CD4-positive, alpha-beta T cell (primary cell): ENCODE measurements at places on chromosomes 11 and 22. TPM values are rescaled to one million over a fixed set of nuclear protein-coding genes. Genes with fewer than 3 reads are reported as not detected.

DNA sequence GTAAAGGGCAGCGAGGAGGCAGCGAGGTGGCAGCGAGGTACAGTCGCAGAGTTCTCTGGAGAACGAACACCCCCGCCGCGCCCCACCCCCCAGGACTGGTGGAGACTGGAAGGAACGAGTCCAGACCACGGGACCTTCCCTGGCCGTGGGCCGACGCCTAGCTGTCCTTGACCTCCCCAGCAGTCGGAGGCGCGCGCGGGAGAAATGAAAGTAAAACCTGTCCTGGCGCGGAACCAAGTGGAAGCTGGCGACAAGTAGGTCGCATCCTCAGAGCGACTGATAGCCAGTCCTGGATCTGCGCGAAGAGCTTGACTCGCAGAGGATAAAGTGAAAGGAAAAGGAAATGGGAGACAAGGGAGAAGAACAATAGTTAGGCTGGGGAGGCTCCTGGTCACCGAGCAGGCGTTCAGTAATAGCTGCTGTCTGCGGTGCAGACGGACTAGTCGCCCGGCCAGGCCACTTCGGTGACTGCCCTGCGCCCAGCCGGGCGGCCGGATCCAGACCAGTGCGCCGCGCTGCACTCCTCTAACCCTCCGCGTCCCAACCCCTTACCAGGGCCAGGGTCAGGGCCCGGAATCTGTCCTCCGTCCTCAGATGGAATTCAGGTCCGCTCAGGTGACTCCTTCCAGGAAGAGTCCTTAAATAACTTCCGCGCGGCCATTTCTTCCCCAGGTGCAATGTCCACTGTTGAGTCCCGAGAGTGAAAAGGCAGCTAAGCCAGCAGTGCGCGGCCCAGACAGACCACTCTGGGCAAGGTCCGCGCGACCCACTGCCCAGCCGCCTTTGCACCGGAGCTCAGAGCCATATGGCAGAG is 1.9 kb upstream of the ADM start:
- DNase-seq, result peak; percentile 86

- no peak for DNase-seq
These were observed 110.7 kb downstream of the MICAL2 start for GRCh38 chr11:12221051-12221535.

- DNase-seq, result no peak
These were observed 99.5 kb downstream of the MICAL3 start for GRCh38 chr22:17924735-17925364.

- peak; percentile 4 for DNase-seq
These were observed 36.2 kb downstream of the MPPED1 start for GRCh38 chr22:43448048-43448447.

DNA sequence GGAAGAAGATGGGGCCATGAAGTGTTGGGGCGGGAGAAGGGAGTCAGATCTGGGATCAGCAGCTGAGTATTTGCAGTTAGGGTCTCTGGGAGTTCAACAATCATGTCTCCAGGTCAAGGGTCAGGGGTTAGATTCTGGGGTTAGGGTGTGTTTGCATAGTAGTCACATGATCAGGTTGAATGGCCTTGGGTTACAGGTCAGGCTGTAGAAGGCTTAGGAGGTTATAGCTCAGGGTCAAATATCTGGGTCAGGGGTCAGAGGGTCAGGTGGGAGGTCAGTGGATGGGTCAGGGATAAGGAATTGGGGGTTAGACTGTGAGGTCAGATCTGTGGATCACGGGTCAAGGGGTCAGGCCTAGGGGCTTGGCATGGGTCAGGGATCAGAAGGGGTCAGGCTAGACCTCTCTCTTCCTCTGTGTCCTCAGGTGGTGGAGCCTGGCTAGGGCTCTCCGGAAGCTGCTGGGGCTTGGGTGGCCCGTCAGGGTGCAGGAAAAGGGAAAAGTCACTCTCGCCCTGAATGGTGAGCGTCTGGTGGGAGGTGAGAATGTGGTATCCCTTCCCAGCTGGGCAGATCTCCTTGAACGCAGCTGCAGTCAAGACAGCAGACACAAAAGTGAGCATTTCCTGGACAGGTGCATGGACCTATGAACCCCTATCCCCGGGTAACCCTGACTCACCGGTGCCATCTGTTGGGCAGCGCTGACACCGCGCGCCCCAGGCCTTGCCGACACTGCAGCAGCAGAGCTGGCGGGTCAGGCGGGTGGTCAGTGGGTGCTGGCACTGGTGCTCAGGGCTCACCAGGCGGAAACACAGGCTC is 6.4 kb downstream of the LTBP3 start:
- DNase-seq, result peak; percentile 76

DNA sequence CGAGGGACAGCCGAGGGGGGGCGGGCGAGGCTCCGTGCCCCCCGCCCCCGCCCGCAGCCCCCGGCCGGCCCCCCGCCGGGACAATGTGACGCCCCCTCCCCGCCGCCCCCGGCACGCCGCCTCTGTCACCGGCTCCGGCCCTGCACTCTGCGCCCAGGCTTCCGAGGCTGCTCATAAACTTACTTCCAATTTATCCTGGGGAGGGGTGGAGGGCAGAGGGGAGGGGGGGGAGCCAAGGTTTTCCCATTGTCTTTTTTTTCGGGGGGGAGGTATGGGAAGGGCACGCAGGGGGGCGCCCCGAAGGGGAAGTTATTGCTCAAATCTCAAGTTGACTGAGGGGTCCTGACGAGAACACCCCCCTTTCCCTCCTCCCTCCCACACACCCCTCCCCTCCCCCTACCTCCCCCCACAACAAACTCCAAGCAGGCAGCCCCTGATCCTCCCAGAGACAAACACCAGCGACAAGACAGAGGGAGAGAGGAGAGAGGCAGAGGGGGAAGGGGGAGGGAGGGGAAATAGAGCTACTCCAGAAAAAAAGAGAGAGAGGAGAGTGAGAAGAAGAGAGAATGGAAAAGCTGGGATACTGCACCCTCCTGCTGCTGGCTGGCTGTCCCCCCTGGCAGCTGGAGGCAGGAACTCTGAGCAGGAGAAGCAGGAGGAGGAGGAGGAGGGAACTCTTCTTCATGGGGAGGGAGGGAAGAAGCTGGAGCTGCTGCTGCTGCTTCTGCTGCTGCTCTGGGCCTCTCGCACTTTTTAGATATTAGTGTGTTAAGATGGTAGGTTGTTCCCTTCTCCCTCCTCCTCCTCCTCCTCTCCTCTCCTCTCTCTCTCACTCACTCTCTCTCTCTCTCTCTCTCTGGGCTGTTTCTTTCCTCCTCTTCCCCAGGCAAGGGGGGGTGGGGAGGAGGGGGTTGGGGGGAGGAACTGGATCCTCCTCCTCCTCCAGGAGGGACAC is 631 bp downstream of the PHF21A start:
- peak; percentile 75 for DNase-seq

DNA sequence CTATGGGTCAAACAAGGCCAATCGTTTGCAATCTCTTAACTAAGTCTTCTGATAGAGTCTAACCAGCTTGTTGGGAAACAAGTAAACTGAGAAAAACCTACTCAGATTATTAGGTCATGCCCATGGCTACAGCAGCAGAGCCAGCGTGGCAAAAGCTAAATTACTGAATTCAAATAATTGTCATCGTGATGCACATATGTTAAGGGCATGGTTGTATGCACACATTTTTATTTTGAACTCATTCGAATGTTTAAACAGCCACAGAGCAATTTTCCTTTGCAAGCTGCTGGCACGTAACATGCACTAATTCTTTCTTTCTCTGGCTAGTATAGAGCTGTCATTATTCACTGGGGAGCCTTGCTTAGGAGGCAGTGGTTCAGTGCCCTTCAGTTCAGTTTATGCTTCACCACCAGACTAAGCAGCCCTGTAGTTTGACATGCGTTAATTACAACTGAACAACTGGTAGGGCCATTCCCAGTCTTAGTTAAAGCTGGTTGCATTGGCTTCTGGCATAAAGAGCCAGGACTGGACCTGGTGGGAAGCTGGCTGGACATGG is 396.4 kb downstream of the METTL15 start:
- no peak for DNase-seq

- no peak for DNase-seq
These were observed 95.7 kb upstream of the UBASH3B start for GRCh38 chr11:122559734-122560382.

GRCh38 chr11:60831501-60832079 is 10.3 kb upstream of the CCDC86 start:
- DNase-seq, result no peak

- DNase-seq, result no peak
These were observed at the start of gene RASD2 for GRCh38 chr22:35540595-35541253. TSS of gene RASD2 (plus strand) at chr22:35540831. CDS start at chr22:35546810, 5,979 bp downstream.

DNA sequence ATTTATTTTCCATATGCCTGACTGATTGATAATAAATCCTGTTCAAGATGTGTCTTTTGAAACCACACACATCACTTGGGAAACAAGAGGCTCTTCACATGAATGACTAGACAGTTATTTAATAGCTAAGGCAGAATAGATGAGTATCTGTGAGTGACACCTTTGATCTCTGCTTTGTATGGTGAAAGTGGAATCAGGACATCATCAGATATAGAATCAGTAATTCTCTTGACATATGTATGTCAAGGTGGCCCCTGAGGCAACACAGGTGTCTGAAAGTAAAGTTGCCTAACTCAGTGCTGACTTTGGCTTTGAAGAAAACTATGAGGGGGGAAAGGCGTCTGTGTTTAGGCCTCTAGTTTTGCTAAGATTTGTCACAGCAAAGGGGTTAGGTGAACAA is 11.5 kb upstream of the CASP4 start:
- DNase-seq, result no peak

- no peak for DNase-seq
These were observed 103.1 kb upstream of the PITPNB start for GRCh38 chr22:28021998-28022660.

DNA sequence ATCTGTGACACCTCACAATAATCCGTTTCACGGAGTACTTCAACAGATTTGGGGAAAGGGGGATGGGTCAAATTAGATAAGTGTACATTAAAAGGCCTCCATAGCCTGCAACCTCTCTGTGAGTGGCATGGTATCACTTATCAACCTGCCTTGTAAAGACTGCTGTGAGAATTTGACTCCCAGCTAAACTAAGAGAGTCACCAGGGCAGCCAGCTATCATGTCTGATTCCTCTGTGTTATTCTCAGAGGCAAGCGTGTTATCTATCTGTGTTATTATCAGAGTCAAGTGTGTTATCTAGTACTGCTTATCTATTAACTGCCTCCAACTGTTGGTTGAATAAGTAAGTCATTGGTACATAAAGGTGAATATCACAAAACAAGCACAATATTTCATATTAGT is 4.1 kb upstream of the FAM83F start:
- DNase-seq, result no peak

DNA sequence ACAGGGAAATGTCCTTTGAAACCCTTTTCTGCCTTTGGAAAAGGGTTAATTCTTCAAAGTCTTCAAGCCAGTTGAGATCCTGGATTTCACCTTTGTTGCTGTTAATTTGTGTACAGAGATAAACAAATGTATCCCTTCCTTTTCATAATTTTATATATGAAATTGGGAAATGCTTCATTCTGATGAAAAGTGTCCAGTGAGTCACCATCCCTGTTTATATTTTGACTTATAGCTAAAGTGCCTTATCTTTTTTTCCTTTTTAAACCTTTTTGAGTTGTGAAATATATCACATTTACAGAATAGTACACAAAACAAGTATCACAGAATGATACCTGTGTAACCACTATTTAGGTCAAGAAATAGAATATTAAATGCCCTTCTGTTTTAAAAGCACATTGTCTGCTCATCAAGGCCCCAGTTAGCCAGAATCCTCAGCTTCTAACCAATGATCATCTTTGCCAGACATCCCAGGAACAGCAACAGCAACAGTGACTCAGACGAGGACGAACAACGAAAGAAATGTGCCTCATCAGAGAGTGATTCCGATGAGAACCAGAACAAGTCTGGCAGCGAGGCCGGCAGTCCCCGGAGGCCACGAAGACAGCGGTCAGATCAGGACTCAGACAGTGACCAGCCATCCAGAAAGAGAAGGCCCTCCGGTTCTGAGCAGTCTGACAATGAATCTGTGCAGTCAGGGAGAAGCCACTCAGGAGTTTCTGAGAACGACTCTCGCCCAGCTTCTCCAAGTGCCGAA is 27.3 kb downstream of the CTR9 start:
- DNase-seq, result no peak

DNA sequence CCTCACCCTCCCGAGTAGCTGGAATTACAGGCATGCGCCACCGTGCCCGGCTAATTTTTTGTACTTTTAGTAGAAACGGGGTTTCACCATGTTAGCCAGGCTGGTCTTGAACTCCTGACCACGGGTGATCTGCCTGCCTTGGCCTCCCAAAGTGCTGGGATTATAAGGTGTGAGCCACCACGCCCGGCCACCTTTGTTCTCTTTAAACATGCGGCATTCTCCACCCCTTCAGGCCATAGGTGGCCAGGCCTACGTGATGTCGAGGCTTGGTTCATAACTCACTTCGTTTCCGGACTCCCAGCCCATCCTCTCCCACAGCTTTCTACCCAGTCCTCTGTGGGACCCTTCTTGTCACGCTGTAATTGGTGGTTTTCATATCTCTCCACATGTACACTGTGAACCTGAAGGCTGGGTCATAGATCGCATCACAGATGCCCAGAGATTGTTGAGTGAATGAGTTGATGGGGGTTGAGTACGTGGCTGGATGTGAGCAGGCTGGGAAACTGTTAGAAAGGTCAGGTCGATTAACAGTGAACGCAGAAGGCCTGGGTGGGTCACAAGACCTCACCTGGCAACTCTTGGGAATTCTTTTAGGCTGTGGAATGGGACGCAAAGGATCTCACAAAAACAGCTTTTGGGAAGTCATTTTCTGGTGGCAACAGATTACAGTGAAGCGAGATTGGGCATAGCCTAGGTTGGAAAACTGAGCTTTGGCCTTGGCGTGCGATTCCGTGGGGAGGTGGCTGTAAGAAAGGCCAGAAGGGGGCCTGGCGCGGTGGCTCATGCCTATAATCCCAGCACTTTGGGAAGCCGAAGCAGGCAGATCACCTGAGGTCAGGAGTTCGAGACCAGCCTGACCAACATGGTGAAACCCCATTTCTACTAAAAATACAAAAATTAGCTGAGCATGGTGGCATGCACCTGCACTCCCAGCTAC is 44.5 kb downstream of the ST14 start:
- no peak for DNase-seq

The TEAD1 gene
- total RNA-seq, result not detected

The GAL3ST3 gene
- total RNA-seq, result not detected

The ELP4 gene
- total RNA-seq, result 10.3 TPM

The OR8A1 gene
- not detected for total RNA-seq

The POLD4 gene
- 39.5 TPM for total RNA-seq

The CCDC116 gene
- 0.14 TPM for total RNA-seq

The PTPRJ gene
- total RNA-seq, result 28.9 TPM

The UBQLNL gene
- total RNA-seq, result 0.50 TPM

The CASP5 gene
- not detected for total RNA-seq

The CARNS1 gene
- total RNA-seq, result 10.0 TPM
